Stimulated activated CD8-positive, alpha-beta memory T cell treated with anti-CD3 and anti-CD28 coated beads, Interleukin-7, amount 100 ng/mL, for 1 hour (primary cell): ENCODE measurements at places on chromosomes 7 and 10.

- no peak for DNase-seq
These were observed 977 bp downstream of the CALU start for GRCh38 chr7:128739990-128740682.

- no peak for DNase-seq
These were observed 36.5 kb upstream of the AP5Z1 start for GRCh38 chr7:4738711-4739527.

DNA sequence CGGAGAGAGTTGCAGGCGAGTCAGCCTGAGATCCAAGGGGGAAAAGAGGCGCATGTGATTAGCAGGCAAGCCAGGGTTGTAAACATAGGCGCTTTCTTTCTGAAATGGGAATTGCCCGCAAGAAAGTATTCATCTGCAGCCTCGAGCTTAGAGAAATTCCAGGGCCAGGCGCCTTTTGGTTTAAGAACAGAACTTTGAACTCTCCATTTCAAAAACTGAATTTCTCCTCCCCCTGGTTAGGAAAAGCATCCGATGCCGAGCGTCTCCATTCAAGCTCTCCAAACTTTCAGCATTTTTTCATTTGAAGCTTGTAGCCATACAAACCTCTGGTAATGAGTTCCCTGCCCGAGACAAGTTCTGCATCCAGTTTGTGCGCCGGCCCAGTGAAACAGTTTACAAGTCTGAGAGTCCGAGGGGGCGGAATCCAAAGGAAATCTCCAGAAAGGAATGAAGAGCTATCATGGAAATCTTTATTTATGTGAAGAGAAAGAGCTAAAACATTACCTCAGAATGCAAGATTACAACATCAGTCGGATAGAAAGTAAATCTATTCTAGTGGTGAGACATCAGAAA, 69.9 kb downstream of the FAM204A start:
- DNase-seq = no peak

- DNase-seq = no peak
These were observed 16.2 kb downstream of the SFR1 start for GRCh38 chr10:104138131-104138530.

GRCh38 chr7:77760809-77761453, 37.3 kb downstream of the TMEM60 start:
- no peak for DNase-seq

DNA sequence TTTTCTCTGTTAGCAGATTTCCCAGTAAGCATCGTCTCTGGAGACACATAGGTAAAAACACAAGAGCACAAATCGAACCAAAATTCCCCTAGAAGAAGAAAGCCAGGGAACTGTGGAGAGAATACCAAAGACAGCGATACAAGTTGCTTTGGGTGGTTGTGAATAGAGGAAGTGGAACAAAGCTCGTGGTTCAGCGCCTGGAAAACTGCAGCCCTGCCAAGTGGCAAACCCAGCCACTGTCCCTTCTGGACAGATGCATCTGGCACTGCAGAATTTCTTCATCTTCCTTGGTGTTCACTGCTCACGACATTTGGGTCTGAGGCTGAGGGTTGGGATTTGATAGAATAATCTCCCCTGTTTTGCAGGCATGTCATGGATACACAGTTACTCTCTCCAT, 733.8 kb downstream of the PARD3 start:
- no peak for DNase-seq

- no peak for DNase-seq
These were observed 140.6 kb downstream of the KIAA1217 start for GRCh38 chr10:24349379-24350001.

- DNase-seq = no peak
These were observed 945 bp upstream of the RHEB start for GRCh38 chr7:151520419-151521261.

- DNase-seq = no peak
These were observed 33.3 kb downstream of the CRHR2 start for GRCh38 chr7:30648744-30649540.

DNA sequence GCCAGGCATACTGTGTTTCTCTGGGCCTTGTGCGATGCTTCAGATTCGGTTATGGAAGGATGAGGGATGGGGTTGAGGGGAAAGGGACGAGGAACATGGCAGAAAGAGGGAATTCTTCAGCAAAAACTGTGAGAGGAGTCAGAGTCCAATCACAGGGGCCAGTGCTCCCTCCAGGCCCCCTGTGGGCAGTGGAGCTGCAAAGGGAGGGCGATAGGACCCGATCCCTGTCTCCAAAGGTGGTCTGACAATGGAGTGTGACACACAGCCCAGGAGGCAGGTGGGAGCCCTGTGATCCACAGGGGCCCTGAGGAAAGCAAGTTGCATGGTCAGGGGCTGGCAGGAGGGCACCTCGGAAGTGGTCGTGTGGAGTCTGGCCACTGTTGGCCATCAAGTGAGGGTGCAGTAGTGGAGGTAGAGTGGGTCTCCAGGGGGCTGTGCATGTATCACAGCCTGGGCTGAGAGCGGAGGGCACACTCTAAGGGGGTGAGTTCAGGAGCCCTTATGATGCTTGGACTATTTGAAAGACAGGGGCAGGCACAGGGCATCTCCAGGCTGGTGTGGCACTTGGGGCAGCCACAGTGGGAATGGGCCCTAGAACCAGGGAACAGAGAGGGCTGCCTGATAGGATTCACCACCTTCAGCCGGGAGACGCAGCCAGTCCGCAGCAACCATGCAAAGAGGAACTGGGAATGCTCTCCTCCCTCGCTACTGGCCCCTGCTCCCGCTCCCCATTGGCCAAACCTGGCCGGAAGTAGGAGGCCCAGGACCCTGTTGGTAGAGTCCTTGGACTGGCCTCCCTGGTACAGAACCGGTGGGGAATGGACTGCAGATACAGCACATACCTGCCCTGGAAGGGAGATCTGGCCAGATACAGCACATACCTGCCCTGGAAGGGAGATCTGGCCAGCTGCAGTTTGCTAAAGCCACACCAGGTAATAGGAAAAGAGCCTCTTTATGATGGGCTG, 115.9 kb downstream of the ADCY1 start:
- DNase-seq = no peak

DNA sequence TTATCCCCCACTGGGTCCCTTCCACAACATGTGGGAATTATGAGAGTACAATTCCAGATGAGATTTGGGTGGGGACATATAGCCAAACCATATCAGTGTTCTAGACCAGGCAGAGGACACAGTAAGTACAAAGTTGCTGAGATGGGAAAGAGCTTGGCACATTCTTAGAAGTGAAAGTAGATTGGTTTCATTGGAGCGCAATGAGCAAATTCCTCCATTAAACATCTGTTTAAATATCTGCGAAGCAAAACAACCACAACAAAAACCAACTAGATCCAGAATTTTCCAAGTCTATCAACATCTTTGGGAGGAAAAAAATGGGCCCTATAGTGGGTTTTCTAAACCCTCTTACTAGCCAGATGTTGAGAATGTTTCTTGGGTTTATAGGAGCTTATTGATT, 80.0 kb upstream of the STEAP1B start:
- DNase-seq = no peak

GRCh38 chr7:121397361-121397760, 1.3 kb upstream of the FAM3C start:
- DNase-seq = no peak

- no peak for DNase-seq
These were observed 17.1 kb downstream of the LANCL2 start for GRCh38 chr7:55382251-55382650.

DNA sequence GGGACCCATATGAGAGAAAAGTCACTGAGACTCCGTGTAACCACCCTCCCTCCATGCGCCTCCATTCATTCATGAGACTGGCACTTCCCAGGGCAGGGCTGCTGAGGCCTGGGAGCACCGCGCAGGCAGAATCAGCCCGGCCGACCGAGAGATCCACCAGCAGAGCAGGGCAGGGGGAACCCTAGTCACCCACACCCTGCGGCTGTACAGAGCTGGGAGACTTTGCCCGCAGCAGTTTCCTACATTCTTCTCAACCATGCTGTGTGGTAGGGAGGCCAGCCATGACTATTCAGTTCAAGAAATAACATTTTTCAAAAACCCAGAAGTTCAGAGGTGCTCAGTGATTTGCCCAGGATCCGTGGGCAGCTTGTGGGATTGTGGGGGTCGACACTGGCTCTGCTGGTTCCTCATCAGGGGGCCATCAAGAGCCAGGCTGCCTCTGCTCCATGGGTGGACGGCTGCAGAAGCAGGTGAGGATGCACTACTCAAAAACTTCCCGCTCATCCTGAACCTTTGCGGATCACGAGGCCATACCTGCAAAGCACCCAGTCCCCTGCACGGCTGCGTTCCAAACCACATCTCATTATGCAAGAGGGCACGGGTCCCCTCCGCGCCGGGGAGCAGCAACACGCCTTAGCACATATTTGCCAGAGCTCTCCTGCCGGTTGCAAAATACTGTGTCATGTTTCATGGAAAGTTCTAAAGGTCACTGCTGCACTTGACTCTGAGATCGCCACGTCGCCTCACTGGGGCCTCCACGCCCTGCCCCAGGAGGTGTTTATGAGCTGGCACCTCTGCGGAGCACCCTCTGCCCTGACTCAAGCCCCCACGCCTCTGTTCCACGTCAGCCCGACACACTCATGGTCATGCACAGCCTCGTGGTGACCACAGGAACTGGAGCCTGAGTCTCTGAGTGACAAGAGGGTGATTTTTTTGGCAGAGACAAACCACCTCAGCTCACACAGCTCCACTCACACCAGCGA, 132.0 kb downstream of the PRKAG2 start:
- no peak for DNase-seq

GRCh38 chr7:40311307-40311706, 176.5 kb downstream of the SUGCT start:
- DNase-seq = no peak

- no peak for DNase-seq
These were observed 85.6 kb upstream of the PDCD4 start for GRCh38 chr10:110786172-110786571.

- no peak for DNase-seq
These were observed 96.7 kb upstream of the IKZF1 start for GRCh38 chr7:50207686-50208255.

DNA sequence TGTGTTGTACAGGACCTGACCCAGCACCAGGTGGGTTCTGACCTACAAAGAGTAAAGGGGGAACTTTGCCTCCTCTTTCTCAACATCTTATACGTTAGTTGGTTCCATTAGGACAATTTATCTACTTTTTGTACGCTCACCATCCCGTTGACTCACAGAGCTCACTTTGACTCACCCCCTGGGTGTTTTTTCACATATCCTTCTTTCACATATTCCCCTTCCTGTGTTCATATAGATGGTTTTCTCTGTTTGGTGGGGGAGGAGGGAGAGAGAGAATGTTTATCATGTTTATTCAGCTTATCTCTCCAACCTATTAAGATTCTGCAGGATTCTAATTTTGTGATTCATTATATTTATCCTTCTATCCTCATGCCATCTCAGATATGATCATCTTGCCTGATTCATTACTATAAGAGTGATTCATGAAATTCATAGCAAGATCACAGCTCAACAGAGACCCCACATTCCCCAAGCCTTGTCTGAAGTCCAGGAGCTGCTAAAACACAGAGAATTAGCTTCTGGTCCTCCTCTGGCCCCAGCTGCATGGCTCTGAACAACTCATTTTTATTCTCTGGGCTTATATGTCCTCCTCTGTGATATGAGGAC, 37.2 kb downstream of the PRSS2 start:
- no peak for DNase-seq

DNA sequence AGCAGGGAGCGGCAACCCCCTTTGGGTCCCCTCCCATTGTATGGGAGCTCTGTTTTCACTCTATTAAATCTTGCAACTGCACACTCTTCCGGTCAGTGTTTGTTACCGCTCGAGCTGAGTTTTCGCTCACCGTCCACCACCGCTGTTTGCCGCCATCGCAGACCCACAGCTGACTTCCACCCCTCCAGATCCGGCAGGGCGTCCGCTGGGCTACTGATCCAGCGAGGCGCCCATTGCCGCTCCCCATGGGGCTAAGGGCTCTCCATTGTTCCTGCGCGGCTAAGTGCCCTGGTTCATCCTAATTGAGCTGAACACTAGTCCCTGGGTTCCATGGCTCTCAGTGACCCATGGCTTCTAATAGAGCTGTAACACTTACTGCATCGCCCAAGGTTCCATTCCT, 115.6 kb upstream of the AUTS2 start:
- no peak for DNase-seq

DNA sequence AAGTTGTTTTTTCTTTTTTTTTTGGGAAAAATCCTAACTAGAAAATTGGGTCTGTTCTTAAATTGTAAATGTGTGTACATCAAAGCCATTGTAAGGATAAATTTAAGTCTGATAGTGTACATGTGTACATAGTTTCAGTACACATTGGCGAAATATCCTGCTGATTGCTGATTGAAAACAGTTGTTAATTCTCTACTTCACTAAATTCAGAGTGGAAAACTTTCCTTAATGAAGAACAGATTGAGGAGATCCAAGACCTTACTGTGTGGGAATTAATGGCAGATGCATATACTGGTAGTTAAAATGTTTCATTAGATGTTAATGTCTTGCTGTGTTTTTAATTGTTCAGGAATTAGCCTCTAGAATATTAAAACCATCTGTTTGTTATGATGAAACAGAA, 506.0 kb downstream of the AUTS2 start:
- DNase-seq = no peak

- DNase-seq = no peak
These were observed 61.1 kb downstream of the PKD1L1 start for GRCh38 chr7:47887016-47887640.

- DNase-seq = no peak
These were observed 7.9 kb upstream of the CRYGN start for GRCh38 chr7:151447901-151448260.

DNA sequence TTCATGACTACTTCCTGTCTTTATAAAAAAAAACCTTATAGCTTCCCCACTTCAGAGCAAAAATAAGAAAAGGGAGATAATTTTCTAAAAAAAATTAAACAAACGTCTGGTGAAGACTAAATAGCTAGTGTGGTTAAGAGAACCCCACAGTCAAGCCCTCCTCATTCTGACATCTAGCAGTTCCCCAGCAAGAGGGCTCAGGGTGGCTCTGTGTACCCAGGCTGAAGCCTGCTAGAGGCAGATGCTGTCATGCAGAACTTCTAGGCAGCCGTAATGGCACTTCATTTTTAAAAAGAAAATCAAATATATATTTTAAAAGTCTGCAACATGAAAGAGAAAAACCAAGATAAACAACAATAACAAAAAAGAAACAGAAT, 223.1 kb upstream of the KLF14 start:
- no peak for DNase-seq

DNA sequence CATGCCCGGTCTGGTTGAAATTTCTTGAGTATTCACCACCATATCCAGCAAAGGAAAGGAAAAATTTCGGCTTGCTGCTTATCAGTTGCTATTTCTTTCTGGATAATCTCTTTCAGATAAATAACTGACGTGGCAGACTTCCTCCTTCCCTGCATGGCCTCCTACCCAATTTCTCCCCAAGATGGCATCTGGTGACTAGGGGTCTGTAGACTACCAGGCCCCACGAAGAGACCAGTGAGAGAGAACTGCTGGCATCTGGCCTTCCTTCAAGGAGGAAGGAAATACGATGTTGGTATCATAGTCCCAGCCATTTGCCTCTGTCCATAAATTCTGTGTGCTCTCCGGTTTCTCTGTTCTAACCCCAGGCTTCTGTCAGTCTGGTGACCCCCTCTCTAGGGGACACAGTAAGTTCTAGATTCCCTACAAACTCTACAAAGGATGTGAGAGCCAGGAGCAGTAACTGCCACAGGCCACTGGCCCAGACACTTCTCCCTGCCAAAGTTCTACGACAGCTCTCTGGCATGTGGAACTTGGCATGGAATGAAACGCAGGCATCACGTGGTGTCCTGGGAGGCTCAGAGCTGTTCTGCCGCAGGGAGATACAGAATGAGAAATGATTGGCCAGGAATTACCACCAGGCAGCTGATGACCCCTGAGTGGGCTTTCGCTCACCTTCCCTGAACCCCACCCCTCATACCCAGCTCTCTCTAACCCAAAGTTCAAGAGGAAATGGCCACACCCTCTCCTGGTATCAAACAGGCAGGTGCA, 30.0 kb upstream of the MSRB2 start:
- DNase-seq = no peak
